GM04504 (cell line): ENCODE measurements at places on chromosomes 7 and 10.

GRCh38 chr7:95376632-95377400 lies 19.4 kb downstream of the PON3 start:
- no peak for DNase-seq

DNA sequence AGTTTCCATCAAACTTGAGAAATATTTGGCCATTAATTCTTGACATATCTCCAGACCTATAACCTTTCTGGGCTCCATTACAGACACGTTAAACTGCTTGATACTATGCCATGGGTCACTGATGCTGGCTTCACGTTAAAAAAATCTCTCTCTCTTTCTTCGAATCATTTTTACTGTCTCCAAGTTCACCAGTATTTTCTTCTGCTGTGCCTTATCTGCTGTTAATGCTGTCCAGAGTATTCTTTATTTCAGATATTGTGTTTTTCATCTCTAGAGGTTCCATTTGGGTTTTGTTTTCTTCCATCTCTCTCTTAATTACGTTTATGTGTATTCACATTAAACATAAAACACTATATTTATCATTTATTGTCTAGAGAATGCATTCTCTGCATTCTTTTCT lies 12.8 kb upstream of the PRPF18 start:
- no peak for DNase-seq

GRCh38 chr10:70355051-70356021 lies 27.1 kb downstream of the LRRC20 start:
- DNase-seq: no peak

DNA sequence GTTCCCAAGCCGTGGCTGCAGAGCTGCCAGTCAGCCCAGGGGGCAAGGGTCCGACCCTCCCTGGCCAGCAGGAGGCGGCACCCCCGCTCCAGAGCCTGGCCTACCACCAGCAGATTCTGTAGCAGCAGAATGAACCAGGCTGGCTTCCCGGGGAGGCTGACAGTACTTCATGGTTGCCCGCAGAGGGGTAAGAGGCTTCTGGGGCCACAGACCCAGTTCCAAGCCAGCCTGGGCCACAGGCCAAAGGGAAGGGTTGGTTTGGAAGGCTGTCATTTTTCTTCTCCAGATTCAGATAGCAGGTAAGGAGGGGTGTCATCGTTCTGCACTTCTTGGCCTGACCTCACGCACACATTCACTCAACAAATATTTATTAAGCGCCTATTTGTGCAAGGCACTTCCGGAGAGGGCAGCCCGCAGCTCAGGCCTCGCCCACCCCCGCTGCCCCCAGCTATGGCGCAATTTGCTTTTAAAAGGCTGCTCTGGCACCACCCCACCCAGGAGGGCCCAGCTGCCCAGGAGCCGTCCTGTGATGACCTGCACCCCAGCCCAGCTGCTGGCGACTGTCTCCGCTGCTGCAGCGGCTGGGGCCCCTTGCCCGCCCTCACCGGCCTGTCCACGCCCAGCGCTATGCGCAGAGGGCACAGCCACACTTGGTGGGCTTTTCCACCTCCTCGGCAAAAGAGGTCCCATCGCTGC lies 168.5 kb downstream of the LCOR start:
- no peak for DNase-seq

- no peak for DNase-seq
Measured at GRCh38 chr10:49744091-49744685, 17.9 kb downstream of the OGDHL start.

DNA sequence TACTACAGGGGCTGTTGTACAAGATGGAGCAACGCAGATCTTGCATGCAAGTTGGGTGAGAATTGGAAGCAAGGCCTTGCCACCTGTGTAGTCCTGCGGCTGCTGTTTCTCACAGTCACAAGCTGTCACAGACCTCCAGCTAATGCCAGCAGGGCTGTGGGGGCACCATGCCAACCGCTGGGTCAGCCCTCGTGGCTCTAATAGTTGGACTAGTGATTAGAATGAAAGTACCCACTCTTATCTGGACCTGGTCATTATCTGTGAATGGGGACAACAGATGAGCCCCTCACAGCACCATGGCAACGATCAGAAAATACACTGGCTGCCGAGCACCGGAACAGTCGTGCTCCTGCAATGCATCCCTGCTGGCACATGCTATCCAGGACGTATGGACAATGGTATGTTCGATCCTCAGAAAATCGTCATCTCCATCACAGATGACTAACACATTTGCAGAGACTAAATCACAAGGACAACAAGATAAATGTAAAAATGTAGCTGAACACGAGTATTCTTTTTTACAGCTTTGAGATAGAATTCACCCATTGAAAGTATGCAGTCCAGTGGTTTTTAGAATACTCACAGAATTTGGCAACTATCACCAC lies 80.4 kb upstream of the CALN1 start:
- DNase-seq: no peak

- no peak for DNase-seq
Measured at GRCh38 chr10:102620591-102621442, 23.5 kb upstream of the TRIM8 start.

DNA sequence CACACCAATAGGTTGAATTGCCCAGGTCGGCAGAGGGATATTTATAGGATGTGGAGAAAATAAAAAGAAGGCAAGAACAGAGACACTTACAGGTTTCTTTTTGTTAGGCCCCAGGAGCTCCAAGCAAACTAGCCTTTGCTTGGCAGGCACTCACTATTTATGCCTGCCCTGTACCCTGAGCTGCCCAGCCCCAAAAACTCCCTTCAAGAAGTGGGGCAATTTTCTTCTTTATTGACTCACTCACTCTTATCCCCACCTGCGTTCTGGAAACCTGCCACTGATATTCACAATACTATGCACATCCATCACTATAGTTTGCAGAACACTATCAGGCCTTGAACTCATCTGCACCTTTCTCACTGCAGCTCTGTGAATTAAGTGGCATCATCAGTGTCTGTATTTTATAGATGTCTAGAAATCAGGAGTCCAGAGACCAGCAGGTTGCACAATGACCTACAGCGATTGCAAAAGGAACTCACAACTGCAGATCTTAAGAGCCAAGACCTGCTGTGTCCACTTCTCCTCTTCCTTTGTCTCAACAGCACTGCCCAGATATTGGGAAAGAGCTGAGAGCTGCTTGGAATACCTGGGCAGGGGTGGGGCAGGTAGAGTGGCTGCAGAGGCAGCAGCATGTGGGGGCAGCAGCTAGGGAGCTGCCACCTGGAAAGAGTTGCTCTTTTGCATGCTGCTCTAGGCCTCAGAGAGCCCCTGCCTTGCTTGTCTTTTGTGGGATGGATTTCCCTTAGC lies at the start of gene SFTPD:
SFTPD (minus strand) TSS at position 130 of the 747 bp plus-strand sequence. CDS start 2,446 bp downstream, outside the sequence.
- no peak for DNase-seq

DNA sequence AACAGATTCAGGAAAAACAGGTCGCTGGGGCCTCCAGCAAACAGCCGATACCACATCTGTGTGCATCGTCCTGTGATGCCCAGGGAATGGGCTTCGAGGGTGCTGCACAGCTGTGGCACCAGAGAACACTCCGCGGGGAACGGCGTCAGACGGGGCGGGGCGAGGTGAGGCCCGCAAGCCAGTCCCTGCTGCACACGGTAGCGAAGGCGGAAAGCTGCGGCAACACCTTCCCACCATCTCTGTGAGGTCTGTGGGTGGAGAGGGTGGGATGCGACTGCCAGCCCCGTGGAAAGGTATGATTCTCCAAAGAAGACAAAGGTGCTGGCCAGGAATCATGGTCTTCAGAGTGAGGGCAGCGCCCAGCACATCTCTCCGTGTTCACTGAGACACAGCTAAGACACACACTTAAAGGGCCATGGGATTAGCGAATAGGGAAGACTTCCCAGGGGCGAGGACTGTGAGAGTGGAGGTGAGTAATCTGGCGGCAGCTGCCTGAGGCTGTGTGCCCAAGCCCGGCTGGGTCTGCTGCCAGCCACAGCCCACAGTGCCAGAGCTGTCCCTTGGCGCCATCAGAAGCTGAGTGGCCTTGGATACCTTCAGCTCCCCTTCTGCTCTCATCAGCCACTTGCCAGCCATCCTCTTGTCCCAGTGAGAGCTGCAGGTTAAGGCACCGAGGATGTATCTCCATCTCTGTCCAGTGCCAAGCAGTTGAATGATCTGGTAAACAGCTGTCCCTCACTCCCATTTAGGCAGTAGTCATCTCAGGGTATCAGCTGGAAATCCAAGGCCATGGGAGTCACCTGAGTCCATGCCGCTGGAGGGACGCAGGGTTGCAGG lies 17.6 kb downstream of the PRKAG2 start:
- DNase-seq: no peak

- DNase-seq: no peak
Measured at GRCh38 chr10:86345859-86346798, 20.5 kb downstream of the GRID1 start.

GRCh38 chr10:12902851-12903358 lies 98.6 kb downstream of the CCDC3 start:
- DNase-seq: no peak

GRCh38 chr10:71509444-71509843 lies 112.7 kb downstream of the CDH23 start:
- DNase-seq: no peak

- DNase-seq: no peak
Measured at GRCh38 chr10:10294881-10295529, 722.7 kb upstream of the CELF2 start.

DNA sequence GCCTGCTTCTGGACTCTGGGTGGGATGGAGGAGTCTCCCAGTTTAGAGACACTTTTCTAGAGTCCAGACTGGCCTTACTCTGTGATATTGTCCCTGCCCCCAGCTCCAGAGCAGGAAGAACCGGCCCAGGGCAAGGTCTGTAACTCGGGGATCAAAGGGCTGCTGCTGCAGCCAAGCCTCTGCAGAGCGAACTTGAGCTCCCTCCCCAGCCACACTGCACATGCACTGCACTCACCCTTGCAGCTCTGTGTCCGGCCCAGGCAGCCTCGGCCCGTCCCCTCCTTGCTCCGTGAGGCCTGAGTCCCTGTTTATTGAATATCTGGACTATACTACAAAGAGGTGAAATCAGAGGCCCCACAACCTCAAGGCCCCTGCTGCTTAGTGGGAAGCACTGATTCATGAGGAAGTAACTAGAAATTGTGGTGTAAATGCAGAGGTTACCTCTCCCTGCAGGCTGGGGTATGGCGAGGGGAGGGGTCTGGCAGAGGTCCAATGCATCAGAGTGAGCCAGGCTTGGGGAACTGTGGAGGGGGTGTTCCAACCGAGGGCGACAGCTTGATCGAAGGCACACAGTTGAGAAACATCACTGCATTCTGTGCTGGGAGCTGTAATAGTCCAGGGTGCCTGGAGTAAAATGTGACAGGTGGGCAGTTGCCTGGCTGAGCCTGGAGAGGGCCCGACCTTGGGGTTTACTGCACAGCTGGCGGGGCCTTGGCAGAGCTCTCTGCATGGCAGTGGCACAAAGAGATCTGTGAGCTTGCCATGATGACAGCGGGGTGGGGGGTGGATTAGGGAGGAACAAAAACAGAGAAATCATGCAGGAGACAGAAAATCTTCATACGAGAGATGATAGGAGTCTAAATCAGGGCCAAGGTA lies 49.1 kb downstream of the AOC1 start:
- no peak for DNase-seq

- peak; percentile 11 for DNase-seq
Measured at GRCh38 chr7:38561166-38561565, 70.0 kb downstream of the AMPH start.

GRCh38 chr7:14400271-14400670 lies 410.8 kb upstream of the ETV1 start:
- DNase-seq: no peak

- no peak for DNase-seq
Measured at GRCh38 chr10:35251373-35252100, 84.8 kb upstream of the CCNY start.

DNA sequence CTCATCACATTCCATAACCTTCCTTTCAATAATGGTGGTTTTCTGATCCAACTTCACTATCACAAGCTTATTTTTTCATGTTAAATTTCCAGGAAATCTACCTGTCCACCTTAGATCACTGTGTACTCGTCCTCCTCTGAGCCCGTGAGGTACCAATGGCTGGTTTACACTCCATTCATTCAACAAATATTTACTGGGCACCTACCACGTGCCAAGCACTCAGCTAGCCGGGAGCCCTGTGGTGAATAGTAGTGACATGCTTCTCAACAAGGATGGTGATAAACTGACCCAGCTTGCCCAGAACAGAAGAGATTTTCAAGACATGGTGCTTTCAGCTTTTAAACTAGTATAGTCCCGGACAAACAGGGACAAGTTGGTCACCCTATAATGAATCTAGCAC lies 98.2 kb downstream of the FAM204A start:
- no peak for DNase-seq

DNA sequence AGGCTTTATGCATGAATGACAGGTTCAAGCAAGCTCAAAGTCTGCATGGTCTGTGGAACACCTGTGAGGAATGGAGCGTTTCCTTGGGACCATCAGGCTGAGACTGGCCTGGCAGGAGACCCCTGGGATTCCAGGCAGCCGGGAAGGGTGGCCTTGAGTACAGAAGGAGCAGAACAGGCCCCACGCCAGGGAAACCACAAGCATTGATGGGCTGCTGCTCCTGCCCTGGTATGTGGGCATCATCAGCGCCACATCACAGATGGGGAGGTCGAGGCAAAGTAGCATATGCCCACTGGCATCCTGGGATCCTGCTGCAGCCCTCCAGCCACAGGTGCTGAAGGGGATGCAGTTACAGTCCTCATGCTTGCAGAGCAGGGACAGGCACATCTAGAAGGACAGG lies 40.9 kb downstream of the ANTXRL start:
- no peak for DNase-seq

GRCh38 chr7:17915796-17916195 lies 24.5 kb downstream of the SNX13 start:
- no peak for DNase-seq

DNA sequence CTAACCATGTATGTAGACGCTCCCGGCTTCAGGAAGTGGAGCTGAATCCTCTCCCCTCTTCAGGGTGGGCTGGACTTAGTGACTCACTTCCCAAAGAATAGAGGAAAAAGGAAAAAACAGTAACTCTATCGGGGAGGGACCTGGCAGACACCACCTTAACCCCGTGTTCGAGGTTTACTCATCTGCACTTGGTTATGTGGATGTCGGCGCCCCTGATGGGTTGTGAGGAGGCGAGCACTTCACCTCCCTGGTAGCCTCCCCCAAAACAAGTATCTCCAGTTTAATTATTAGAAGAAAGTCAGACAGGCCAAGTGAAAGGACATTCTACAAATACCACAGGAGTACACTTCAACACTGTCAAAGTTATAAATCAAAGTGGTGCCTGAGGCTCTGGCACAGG lies 559.7 kb downstream of the TCERG1L start:
- DNase-seq: no peak

DNA sequence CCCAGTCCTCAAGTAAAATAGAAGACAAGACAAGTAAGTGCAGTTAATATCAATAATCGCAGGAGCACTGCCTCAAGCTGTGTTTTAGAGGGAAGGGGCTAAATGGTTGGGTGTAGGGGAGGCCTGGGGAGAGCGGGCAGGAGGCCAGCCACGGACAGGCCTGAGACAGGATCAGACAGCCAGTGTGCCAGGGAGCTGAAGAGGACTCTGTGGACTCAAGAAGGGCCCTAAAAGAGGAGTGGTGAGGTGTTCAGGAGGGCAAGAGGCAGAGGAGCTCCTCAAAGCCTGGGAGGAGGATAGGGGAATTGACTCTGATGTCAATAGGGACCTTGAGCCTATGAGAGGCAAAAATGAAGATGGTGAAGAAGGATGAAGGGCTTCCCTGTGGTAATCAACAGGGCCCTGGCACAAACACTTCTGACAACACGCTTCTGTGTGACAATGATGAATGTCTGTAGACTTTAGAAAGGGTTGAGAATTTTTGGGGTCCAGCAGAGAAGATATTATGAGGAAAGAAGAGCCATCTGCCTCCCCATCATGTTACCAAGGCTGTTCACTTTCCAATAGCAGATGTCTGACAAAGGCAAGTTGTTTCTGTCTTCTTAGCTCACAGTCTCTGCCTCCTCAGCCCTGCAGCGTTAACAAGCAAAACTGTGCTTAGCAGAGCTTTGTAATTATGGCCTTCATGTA lies 2.4 kb upstream of the PTPRE start:
- DNase-seq: no peak
